Left renal cortex interstitium (tissue), 4 donors: ENCODE measurements at places on chromosomes 7 and 10.

DNA sequence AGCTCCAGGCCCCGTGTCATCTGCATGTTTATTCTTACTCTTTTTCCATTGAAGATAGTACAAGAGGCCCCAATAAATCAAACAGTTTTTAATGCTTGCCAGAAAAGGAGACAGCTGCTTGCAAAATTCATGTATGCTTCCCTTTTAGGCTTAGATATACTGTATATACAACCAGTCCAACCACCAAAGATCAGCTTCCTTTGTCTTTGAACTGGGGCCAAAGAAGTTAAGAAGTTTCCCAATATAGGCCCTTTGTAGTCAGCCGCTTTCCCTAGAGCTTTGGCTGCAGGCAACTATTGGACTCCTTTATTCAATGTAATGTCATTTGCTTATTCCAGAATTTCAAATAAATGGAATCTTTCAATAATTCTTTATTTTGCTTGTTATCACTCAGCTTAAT is 1395.0 kb downstream of the GATA3 start:
- no peak for DNase-seq

GRCh38 chr7:150738092-150738491 is 874 bp downstream of the GIMAP5 start:
- DNase-seq = no peak

- no peak for DNase-seq
Observed at GRCh38 chr10:32160864-32161263, 104.6 kb upstream of the KIF5B start.

DNA sequence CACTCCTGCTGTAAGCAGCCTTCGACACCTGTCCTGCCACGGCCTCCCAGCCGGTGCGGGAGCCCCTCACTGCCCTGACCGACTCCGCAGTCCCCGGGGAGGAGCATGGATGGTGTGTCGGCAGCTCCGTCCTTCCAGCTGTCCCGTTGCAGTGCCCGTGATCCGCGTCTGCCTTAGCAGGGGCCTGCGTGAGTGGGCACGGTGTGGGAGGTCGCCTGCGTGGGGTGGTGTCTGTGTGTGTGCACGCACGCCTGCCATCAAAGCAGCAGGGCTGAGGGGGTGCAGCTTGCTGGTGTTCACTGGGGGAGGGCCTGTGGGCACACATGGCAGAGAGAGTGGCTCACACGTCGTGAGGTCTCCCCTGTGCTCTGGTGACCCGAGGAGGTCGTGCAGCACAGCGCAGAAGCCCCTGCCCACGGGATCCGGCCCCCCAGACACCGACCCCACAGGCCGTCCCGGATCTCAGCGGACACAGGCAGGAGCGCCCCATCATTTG is 10.3 kb downstream of the MAFK start:
- no peak for DNase-seq

GRCh38 chr7:82740246-82740848 is 296.8 kb upstream of the CACNA2D1 start:
- no peak for DNase-seq
